ENCODE measurements at places on chromosomes 13 and 19.

DNA sequence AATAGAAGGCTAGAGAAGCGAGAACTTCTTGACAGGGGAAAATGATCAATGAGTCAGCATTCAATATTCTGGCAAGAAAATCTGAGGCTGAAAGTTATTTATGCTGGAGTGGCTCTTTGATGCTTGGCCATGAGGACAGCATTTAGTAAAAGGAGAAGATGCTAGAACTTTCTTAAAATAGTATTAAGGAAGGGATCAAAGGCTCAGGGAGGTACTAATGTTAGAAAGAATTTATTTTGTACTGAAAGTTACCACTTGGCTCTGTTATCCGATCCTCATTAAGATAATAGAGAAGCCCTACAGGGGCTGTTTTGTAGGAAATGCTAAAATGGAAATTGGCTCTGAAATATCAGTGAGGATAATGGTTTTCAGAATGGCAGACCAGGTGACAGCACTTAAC is 1774.6 kb upstream of the PCDH20 start:
- no peak for DNase-seq

GRCh38 chr13:113596321-113597200 is 12.0 kb downstream of the TFDP1 start:
- no peak for DNase-seq

DNA sequence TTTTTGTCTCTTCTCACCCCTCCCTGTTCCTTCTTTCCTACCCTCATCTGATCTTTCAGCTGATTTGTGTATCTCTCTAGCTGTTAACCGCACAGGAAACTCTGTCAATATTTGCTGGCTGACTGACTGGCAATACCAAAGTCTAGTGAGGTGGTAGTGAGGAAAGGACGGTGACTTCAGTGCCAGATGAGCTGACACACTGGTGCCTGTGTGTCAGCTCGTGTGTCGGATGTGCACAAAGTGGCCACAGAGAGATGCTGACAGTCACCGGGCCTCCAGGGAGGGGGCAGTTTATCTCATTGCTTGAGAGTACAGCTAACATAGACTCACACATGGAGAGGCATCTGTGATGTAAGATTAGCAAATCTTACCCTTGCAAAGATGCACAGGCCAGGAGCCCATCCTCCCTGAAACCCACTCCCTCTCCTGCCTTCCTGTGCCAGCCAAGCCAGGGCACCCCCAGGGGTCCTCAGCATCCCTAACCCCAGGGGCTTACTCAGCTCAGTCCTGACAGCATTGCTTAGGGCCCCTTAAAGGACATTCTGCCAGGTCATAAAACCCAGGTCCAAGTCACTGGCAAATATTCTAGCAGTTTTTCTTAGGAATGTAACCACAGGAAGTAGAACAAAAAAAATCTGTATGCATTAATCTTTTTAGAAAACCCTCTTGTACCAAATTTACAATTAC is 80.2 kb downstream of the SHISA2 start:
- DNase-seq = no peak

DNA sequence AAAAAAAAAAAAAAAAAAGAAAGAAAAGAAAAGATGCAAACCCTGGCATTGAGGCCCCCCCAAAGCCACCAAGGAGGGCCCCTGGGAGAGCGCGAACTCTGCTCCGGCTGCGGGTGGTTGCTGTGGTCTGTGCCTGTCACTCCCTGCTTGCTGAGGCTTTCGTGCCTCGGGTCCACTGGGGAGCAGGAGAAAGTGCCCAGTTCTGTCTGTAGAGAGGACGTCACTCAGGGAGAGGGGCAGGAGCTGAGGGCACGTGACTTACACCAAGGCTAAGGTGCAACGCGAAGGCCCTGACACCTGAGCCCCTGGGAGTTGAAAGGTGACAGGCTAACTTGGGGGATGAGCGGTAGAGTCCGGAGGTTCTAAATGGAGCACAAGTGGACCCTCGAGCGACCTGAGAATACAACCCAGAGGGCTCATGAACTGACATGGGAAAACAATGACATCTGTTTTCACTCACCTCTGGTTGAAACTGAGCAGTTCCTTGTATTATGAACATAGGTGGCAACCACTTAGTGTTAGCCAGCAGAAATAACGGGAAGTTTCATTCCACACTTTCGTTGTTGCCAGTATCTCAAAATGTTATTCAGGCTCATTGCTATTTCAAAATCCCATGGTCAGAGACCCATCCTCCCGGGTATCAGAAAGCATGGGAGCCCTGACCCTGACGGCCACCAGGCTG is 69.2 kb upstream of the TM9SF2 start:
- DNase-seq = no peak

DNA sequence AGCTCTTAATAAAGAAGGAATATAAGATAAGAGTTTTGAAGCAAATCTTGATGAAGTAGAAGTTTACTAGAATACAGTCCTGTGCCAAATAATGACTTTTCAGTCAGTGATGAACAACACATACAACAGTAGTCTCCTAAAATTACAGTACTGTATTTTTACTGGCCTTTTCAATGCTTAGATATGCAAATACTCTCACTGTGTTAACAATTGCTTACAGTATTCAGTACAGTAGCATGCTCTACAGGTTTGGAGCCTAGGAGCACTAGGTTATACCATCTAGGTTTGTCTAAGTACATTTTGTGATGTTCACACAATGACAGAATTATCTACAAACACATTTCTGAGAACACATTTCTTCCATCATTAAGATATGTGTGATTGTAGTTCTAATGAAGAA is 316.7 kb upstream of the KLHL1 start:
- DNase-seq = no peak

Measured in activated T-cell treated with anti-CD3 and anti-CD28 coated beads for 1 hour (primary cell).